Amniotic epithelial cell (primary cell): ENCODE measurements at places on chromosomes 7 and 10.

DNA sequence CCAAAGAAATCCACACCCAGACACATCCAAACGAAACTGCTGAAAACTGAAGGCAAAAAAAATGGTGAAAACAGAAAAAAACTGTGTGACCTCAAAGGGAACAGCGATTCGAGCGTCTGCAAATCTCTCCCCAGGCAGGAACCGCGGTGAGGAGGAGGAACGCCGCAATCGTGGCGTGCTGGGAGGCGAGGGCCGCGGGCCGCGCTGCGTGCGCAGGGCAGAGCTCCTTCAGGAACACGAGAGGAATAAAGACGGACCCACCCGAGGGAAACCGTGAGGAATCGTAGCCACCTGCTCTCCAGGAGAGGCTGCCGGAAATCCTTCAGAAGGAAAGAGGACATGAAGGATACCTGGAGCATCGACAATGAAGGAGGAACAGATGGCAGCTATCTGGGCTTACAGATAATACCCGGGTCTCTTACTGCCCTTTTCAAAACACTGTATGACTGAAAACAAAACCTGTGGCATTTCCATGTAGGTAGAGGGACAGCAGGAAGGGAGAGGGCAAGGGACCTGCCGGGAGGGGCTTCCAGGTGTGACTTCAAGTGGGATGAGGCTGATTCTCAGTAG lies 266.0 kb downstream of the MAD1L1 start:
- no peak for DNase-seq

DNA sequence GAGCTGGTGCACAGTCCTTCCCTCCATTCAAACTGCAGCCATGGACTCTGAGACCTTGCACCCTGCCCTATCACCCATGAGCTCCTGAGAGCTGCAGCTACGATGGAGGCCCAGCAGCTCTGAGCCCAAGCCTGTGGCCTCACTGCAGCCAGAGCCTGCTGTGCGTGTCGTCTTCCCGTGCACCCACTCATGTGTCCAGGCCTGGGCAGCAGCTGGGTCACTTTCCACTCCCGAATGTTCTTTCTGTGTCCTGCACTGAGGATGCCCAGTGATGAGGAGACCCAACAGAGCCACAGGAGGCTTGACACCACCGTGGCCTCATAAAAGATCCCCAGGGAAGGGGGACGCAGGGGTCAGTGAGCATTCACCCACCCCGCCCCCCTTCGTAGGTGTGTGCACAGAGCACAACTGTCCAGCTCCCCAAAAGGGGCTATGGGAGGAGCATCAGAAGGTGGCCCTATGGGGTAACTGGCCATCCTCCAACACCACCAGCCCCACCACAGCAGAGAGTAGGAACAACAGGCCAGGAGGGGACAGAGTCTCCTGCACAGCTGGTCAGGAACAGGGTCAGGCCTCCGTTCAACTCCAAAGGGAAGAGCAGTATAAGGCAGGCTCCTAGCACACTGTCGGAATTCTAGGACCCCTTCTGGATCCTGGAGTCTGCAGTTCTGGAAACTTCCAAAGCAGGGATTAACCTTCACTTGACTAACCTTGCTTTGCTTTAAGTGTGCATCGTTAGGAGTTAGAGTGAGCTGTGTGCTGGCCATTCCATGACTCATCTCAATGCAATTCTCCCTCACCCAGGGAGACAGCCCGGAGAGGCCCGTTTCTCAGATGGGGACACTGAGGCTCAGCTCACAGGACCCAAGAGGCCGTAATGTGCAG lies 52.6 kb downstream of the RASGEF1A start:
- DNase-seq = peak; percentile 34

GRCh38 chr7:34308595-34308994 lies 349.4 kb upstream of the NPSR1 start:
- DNase-seq = no peak

DNA sequence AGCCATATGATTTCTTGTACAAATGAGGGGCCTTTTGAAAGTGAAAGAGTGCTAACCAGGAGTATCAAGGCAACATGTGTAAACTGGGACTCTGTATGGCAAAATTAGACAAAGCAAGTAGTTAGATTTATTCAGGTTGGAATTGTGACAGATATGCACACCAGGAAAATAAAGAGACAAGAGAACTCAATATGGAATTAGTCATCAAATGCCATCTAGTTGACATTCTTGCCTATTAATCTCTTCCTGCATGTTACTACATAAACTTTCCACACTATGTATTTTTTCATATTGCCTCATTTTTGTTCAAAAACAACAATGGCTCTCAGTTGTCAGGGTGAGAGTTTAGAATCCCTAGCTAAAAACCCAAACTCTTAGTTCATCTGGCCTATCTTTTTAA lies 799.0 kb downstream of the NRG3 start:
- DNase-seq = peak; percentile 29

DNA sequence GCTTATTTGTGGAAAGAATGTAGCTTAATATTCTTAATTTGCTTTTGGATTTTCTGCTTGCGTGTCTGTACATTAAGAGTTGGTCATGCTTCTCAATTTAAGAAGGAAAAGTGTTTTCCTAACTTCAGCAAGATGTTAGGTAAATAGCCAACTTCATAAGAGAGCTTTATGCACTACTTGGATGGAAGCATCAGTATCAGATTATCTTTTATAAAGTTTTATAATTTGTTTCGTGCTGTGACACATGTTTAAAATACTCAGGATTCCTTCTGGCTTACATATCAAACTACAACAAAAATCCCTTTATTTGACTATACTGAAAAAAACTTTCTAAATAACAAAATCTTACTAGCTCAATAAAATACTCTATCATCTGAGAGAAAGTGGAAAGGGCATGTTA lies 34.8 kb upstream of the AGR2 start:
- DNase-seq = no peak

DNA sequence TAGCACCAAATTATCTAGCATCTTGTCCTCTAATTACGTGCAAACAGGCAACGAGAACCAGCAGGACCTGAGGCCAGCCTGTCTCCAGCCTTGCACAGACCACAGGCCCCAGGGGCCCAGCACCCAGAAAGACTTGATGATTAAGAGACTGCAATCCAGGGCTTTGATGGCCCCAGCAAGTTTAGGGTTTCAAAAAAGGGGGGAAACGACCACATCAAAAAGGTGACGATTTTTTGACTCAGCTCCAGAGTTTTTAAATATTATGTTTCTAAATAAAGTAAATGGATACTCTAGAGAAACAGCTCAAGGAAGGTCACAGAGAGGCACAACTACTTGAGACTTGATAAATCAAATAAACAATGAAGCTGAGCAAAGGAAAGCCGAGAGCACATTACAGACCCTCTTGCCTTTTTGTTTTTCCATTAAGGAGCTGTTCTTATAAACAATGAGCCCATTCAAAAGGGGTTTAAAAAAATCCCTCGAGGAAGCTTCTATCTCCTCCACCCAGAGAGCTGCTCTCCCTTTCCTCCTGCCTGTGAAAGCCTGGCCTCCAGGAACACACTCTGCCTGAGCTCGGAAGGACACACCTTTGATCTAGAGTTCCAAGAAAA lies 44.1 kb downstream of the GLI3 start:
- DNase-seq = peak; percentile 29

GRCh38 chr10:5469353-5470061 lies 29.9 kb downstream of the CALML5 start:
- DNase-seq = no peak

- no peak for DNase-seq
Measured at GRCh38 chr10:2759233-2759632, 308.1 kb upstream of the PFKP start.

GRCh38 chr10:92031580-92031979 lies 108.0 kb downstream of the BTAF1 start:
- DNase-seq = no peak

DNA sequence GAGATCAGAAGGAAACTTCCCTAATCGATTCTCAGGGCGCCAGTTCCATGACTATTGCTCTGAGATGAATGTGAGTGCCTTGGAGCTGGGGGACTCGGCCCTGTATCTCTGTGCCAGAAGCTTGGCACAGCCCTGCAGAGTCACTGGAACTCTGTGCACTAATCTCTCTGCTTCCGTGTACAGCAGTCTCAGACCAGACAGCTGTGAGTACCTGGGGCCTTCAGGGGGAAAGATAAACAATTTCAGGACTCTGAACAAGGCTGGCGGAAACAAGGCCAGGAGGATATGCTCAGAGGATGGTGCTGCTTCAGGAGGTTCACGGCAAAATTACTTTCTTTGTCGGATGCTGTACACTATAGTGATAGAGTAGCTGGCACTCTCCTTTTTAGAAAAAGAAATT lies 131.7 kb upstream of the PRSS58 start:
- peak; percentile 37 for DNase-seq

- no peak for DNase-seq
Measured at GRCh38 chr10:117275121-117275520, 34.2 kb downstream of the SLC18A2 start.

DNA sequence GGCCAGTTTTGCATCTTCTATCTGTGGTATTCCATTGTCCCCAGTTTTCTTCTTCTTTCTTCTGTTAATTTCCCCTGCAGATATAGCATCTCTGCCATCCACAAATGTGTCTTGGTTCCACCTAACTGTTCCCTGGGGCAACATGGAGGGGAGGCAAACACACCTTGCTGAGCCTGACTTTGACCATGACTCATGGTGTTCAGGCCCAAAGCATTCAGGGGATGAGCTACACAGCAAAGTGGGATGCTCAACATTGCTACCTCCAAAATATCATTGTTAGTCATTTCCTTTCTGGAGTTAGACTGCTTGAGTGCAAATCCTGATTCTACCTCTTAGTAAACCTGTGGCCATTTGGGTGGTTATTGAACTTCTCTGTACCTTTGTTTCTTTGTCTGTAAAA lies 542.7 kb downstream of the LRMDA start:
- no peak for DNase-seq

DNA sequence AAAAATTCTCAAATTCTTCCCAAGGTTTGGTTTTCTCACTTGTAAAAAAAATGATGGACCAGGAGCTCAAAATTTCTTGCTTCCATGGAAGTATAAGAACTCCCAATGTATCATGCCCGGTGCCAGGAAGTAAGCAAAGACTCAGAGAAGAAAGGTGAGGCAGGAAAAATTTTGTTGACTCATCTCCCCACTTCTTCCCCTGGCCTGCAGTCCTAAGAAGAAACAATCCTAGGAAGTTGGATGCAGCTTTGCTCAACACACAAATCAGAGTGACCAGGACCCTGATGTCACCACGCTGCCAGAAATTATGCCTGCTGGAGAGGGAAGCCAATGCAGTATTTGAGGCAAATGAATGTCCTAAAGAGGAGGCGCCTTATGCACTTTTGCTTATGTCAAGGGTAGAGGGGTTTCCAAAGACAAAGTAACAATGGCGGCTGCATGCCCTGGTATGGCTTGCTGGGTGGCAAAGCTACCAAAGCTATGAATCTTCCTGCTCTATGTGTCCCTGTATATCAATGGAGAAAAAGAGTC lies 163.6 kb downstream of the NEURL1 start:
- DNase-seq = no peak

DNA sequence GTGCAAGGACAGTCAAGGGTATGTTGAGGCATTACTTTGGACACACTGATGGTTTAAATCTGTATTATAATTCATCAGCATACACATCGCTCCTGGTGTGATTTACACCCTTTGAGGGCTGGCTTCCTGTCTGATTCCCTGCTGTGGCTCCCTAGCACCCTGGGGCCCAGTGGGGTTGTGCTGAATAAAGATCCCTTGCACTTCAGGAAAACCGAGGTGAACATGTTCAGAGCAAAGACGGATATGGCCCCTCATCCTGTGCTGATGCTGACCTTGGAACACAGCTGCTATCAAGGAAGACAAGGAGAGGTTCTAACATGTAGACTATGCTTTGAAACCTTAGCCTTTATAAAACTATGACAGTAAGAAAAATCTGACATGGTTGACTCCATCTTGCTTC lies 84.6 kb upstream of the UNC5B start:
- DNase-seq = no peak

DNA sequence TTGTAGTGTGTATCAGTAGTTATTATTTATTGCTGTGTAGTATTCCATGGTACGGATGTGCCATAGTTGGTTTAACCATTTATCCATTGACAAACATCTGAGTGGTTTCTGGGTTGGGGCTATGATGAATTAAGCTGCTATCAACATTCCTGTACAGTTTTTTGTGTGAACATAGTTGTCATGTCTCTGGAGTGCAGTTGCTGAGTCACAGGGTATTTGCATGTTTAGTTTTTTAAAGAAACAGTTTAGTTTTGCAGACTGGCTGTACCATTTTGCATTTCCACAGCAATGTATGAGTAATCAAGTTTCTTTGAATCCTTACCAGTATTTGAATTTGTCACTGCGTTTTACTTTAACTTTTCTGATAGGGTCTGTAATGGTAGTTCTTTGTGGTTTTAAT lies 516.7 kb upstream of the CELF2 start:
- peak; percentile 70 for DNase-seq

GRCh38 chr7:15335390-15335789 lies 226.4 kb downstream of the AGMO start:
- no peak for DNase-seq

DNA sequence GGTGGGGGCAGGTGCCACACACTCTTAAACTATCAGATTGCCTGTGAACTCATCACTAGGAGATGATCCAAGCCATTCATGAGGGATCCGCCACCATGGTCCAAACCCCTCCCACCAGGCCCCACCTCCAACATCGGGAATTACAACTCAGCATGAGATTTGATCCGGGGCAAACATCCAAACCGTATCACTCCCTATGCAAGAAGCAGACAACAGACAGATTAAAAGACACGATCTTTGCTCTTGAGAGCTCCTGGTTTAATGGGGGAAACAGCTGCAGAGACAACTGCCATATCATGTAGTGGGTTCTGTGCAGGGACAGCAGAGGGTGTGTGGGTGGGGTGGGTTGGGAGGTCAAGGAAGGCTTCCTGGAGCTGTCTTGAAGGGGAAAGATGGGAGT lies 123.6 kb downstream of the EMX2 start:
- DNase-seq = no peak

DNA sequence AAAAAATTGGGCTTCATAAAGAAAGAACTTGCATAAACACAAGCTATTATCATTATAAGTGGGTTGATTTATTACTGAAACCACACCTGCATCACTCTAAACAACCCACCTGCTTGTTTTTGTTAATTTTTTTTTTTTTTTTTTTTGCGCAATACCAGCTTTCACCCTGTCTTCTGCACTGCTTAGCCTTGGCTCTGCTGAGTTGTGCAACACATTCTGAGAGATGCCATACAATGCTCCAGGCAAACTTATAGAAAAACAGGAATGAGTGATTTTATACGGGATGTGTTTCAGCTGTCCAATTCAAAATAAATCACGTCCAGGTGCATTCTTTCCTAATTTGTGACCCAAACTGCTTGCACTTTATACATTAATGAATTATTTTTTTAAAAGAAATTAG lies 923.6 kb downstream of the GATA3 start:
- peak; percentile 18 for DNase-seq

DNA sequence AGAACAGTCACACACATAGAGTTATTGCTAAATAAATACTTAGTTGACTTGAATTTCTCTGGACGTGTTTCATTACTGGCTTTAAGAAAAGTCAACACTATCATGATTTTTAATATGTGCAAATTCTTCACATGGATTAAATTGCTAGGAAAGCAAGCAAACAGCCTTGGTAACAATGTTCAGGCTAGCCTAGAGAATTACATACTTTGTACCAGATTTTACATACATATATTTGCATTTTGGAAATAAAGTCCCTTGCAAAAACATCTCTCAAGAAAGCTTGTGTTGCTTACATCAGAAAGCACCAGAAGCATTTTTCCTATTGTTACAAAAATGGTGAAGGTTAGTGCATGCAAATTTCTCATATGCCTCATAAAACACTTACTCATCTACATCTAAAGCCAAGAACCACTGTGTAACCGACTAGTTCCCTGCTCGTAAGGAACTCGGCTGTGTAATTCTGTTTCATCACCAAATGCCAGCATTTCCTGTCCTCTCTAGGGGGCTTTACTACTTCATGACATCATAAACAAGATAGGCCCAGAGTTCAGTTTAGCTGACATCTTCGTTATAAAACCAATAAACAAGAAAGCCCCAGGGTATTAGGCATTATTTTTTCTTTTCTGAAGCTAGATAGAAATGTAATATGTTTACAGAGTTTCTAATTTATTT lies 87.8 kb downstream of the CFAP58 start:
- DNase-seq = peak; percentile 94
